ENCODE measurements at places on chromosomes 7 and 10. TPM values are rescaled to one million over a fixed set of nuclear protein-coding genes. Genes with fewer than 3 reads are reported as not detected.

The ZCWPW1 gene
- total RNA-seq = 13.0 TPM

The ZPBP gene
- total RNA-seq = not detected

The FAM25C gene
- total RNA-seq = not detected

The RHEB gene
- total RNA-seq = 62.6 TPM

The EBF3 gene
- not detected for total RNA-seq

The ADCY1 gene
- total RNA-seq = not detected
